ENCODE measurements at places on chromosomes 13 and 19.

GRCh38 chr13:85497652-85498051, 301.6 kb downstream of the SLITRK6 start:
- no peak for DNase-seq

GRCh38 chr13:57640607-57641006, 9.1 kb downstream of the PCDH17 start:
- DNase-seq, result no peak

DNA sequence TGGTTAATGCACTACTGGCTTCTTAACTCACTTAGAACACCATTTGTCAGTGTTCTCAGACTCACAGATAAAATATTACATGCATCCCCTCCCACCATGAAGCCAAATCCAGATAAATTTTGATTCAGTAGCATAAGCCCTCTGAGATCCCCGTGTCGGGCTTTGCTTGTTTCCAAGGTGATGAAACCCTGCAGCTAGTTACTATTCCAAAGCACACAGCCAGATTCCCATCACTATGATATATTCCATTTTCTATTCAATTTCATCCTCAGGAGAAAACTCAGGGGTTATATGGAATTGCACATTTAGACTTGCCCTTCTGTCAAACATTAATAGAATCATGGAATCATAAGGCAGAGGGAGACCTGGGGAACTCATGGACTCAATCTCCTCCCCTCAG, 9.4 kb upstream of the FAM124A start:
- no peak for DNase-seq

- no peak for DNase-seq
Observed at GRCh38 chr19:45790942-45791341, 1.7 kb downstream of the DMWD start.

DNA sequence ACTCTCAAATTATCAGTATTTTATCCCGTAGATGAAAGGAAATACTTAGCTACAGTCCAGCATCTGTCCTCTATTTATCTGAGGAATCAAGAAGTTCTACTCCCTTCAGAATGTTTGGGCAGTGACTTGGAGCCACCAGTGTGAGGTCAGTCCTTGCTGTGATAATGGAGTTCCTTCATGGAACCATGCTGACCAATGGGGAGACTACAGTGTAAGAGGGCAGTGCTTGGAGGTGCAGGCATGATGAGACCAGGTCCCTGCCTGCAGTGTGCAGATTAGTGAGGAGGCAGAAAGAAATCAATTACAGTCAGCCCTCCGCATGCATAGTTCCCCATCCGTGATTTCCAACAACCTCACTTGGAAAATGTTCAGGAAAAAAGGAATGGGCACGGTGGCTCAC, at the start of gene C19orf18:
TSS of gene C19orf18 (minus strand) at position 101 of the 400 bp plus-strand sequence. CDS start 102 bp downstream, outside the sequence.
- DNase-seq, result no peak

DNA sequence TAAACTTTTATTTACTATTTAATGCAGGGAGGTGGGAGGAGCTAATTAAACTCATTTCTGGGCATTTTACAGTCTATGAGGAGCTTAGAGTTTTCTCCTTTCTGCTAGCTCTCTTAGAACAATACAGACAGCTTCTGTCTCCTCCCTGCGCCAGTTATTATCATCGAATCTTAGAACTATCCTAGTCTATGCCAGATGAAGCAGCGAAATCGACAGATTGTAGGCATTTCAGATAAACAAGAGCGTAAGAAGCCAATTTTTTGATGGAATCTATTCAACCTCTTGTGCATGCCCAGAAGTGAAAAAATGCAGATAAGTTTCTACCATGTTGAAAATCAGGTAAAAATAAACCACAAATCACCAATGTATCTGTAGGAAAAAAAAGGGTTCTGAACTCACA, 297.1 kb downstream of the KLF12 start:
- DNase-seq, result no peak

DNA sequence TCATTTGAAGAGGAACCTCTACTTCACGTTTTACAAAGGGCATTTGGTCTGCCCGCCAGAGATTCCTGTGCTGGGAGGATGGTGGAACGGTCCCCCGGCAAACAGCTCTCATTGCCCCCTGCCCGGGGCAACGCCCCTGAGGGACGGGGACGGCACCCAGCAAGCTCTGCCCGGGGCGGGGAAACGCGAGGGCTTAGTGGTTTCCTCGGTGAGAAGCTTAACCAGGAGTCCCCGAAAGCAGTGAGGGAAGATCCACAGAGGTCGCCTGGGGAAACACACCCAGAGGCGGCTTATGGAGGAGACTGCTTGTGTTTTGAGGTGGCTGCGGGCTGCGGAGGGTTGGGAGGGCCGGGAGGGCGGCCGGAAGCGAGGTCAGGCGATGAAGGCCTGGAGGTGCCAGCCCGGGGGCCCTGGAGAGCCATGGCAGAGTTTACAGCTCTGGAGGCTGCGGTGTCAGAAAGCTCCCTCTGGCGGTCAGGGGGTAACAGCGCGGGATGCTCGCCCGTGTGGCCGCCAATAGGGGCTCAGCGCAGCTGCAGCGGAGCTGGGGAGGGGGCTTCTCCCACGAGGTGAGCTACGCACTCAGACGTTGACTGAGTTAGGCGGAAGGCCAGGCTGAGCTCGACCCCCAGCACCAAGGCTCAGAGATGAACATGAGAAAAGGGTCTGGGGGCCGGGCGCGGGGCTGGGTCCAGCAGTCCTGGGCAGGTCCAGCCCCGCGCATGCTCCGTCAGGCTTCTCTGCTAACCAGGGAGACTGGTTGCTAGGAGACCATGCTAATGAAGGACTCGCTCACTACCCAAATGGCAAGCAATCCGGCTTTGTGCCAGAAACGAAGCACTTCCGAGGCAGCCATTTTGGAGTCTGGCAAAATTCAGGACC, 652 bp upstream of the TPGS1 start:
- peak; percentile 90 for DNase-seq

- no peak for DNase-seq
Observed at GRCh38 chr19:28744943-28745342, 468.0 kb downstream of the UQCRFS1 start.

- no peak for DNase-seq
Observed at GRCh38 chr19:1388637-1389026, 4.9 kb downstream of the NDUFS7 start.

- no peak for DNase-seq
Observed at GRCh38 chr19:10399878-10400277, 3.5 kb downstream of the CDC37 start.

GRCh38 chr19:873084-873483, 13.6 kb downstream of the CFD start:
- peak; percentile 54 for DNase-seq

DNA sequence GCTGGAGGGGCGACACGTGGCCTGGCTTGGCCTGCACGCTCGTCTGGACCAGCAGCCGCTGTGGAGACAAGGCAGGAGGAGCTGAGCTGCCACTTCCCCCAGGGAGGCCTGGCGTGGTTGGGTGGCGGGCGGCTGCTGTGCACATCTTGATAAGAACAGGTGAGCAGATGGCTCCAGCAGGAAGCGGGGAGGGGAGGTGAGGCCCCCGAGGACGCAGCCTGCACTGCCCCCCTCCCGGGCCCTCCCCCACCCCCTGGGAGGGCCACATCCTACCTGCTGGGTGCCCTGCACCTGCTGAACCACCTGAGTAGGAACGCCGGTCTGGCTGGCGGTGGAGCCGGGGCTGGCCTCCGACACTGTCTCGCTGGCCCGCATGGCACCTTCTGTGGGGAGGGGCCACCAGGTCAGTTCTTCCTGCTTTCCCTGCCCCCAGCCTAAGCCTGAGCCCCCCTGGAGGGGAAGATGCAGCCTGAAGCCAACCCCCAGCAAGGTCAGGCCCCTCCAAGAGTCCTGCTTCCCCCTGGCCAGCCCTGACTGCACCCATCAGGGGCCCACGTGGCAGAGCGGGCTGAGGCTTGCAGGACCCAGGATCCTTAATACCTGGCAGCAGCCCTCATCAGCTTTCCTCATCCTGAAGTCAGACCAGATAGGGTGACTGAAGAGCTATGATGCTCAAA, 22.8 kb downstream of the RFX1 start:
- DNase-seq, result no peak

- DNase-seq, result no peak
Observed at GRCh38 chr13:76816394-76816793, 69.8 kb downstream of the KCTD12 start.

- DNase-seq, result no peak
Observed at GRCh38 chr13:113342820-113343691, 20.9 kb downstream of the GRTP1 start.

DNA sequence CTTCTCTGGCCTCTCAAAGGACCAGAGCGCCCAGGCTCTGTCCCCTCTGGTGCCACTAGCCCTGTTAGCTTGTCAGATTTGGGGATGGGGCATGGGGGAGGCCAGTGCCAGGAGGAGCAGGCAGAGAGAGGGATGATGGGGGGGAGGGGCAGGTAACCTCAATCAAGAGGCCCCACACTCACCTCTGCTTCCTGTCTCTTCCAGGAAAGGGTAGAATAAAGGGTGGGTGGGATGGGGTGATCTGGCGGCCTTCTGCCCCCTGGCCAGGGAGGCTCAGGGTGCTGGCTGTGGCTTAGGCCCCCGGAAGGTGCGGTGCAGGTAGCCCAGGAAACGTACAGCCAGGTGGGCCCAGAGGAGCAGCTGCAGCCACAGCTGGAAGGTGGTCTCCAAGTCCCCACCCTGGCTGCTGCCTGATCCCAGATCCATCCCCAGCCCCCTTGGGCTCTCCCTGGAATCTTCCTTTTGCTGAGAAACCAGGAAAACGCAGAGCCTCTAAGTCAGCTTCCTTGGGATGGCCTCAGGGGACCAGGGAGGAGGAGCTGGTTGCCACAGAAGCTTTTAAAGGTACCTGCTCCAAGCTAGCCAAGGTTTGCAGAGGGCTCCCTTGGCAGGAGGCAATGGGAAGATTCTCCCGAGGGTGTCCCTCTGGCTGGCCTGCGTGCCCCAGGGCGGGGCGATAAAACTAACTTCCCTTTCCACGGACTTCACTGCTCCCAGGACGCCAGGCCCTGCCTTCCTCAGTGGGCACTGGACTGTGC, 5.3 kb downstream of the PRKACA start:
- no peak for DNase-seq

DNA sequence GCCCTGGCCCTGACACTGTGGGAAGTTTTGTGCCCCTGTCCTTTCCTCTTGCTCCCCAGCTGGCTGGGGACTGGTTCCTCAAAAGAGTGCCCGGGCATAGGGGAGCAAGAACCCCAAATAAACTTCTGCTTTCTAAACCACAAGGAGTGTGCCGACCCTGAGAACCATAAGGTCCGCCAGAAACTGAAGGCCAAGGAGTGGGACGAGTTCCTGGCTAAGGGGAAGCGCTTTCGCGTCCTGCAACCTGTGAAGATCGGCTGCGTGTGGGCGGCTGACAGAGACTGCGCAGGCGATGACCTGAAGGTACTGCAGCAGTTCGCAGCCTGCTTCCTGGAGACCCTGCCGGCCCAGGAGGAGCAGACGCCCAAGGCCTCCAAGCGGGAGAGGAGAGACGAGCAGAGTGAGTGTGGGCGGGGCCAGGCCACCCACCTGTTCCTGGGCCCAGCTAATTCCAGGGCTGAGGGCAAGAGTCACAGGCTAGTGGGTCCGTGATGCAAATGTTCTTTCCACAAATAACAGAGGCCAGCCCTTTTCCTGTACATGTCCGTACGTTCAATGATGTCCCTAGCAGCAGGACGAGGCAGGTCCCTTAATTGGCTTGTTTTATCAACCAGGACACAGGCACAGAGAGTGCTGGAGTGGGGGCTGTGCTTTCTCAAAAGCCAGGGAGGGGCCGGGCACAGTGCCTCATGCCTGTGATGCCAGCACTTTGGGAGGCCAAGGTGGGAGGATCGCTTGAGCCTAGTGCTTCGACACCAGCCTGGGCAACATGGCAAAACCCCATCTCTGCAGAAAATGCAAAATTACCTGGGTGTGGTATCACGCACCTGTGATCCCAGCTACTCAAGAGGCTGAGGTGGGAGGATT, 25.6 kb downstream of the UBXN6 start:
- no peak for DNase-seq

DNA sequence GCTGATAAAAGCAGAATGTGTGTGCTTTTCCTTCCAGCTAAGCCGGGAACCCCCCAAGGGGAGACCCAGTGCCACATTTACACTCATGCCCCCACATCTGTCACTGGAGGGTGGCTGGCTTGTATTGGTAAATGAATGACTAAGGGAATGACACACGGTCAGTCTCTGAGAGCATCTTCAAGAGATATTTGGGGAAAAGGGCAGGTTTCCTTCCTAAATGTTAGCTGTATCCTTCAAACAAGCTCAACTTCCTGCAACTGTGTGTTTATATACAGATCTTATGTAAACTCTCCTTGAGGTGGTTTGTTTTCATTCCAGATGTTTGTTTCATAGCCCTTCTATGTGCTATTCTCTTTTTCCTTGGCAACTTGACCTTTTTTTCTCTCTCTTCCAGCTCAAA, 192.6 kb downstream of the COL4A1 start:
- DNase-seq, result no peak

- peak; percentile 27 for DNase-seq
Observed at GRCh38 chr13:113297370-113298042, 467 bp downstream of the LAMP1 start.

DNA sequence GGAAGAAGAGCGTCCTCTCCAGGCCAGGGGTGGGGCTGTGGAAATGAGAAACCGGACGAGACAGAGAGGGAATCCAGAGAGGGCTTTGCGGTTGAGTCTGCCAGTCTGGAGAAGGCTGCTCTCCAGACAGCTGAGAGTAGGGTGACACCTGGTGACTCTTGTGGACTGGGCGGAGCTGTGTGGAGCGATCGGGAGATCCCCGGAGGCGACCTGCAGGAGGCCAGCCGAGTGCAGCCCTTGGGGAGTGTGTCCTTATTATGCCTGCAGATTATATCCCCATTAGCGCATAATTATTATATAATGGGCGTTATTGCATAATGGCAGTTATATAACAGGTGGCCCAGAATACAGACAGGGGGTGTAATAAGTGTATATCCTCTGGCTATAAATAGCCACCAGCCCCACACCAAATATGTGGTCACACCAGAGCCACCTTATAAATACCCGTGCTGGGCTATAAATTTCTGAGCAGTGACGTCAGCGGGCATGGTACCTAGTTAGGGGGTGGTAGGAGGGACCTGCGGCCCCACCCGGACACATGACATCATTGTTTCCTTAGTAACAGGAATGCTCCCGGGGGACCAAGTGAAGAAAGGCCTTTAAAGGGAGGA, 41.2 kb downstream of the NFIX start:
- DNase-seq, result no peak

GRCh38 chr19:17404015-17404414, 1.4 kb downstream of the BST2 start:
- DNase-seq, result no peak

DNA sequence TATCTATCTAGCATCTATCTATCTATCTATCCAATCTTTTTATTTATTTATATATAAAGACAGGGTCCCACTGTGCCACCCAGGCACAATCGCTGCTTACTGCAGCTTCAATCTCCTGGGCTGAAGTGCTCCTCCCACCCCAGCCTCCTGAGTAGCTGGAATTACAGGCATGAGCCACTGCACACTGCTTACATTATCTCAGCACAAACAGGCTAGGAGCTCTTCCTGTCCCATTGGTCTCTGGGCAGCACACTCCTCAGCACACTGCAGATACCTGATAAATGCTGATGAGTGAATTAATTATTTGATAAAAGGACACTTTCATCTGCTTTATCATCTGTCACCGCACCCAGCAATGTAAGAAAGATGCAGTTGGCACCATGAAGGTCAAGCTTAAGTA, 16.1 kb downstream of the ZNF562 start:
- no peak for DNase-seq

GRCh38 chr19:10096615-10096963, 5.9 kb downstream of the ANGPTL6 start:
- DNase-seq, result no peak

Data from activated CD4-positive, alpha-beta T cell treated with anti-CD3 and anti-CD28 coated beads for 4 hours (primary cell).